ENCODE measurements at places on chromosomes 1 and 21.

DNA sequence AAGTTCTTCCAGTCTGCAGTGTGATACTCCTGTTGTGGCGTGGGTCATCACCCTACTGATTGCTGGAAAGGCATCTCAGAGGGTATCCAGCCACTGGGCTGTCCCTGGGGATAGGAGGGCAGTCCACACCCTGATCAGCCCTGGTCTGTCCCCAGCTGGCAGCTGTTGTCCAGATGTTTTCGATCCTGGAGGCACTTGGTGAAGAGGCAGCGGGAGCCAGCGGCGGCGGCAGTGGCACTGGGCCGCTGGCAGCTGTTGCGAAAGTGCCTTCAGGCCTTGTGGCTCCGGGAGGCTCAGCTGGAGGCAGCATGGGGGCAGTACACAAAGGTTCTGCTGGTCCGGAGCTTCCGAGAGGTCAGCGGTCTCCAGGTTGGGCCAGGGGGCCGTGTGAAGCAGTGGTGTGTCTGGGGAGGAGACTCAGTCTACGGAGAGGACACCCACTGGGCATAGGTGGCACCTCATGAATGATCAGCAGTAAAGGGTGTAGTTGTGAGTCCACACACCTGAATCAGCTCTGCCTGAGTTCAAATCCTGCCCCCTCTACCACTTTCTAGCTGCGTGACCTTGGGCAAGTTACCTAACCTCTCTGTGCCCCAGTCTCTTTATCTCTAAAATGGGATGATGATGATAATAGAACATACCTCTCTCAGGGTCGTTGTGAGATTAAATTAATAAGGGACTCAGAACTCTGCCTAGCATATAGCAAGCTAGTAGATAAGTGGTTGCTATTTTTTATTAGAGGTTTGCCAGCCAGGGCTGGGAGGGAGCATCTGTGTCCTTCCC is 6.1 kb downstream of the C1orf167 start:
- DNase-seq, result no peak

GRCh38 chr1:106912131-106912530 is 144.3 kb upstream of the PRMT6 start:
- no peak for DNase-seq

DNA sequence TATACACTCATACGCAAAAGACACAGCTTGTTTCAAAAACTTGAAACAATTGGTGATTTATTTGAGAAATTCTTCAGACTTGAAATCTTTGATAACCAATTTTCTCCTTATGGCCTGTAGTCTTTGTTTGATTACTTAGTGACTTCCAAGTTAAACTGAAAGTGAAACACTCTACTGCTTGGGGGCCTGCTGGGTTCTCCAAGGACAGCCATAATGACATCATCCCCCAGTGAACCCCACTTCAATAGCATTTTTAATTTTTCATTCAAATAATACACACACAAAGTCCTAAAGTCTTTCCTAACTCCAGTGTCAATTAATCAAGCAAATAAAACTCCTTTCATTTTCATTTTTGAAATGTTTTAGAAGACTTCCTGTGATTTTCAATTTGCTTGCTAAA is 59.2 kb downstream of the KRTAP19-8 start:
- no peak for DNase-seq

- DNase-seq, result no peak
These were observed 31.9 kb downstream of the SERINC2 start for GRCh38 chr1:31444725-31445448.

GRCh38 chr21:45741691-45742090 is 98.2 kb downstream of the PCBP3 start:
- DNase-seq, result no peak

DNA sequence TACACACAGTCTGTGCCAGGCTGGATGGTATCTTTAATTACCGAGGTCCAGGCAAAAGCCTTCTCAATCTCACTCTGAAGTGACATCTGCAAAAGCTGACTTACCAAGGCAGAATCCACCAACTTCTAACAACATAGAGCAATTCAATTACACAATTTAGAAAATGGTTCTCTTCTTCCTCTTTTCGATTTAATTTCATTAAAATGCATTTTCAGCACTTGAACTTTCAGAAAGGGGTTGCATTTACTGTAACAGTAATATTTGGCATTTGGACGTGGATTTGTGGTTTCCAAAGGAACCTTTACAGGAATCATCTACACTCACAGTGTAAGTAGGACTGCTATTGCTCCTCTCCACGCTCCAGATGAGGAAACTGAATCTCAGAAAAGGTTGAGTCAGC is 53.3 kb downstream of the ERO1B start:
- no peak for DNase-seq

All from stimulated activated CD4-positive, alpha-beta T cell treated with anti-CD3 and anti-CD28 coated beads, Interleukin-12 subunit alpha, Interleukin-12 subunit beta, amount 100 ng/mL, for 48 hours (primary cell).